ENCODE measurements at places on chromosomes 16 and 17.

- DNase-seq, result no peak
These were observed 3.6 kb downstream of the GPS1 start for GRCh38 chr17:82055023-82055964.

DNA sequence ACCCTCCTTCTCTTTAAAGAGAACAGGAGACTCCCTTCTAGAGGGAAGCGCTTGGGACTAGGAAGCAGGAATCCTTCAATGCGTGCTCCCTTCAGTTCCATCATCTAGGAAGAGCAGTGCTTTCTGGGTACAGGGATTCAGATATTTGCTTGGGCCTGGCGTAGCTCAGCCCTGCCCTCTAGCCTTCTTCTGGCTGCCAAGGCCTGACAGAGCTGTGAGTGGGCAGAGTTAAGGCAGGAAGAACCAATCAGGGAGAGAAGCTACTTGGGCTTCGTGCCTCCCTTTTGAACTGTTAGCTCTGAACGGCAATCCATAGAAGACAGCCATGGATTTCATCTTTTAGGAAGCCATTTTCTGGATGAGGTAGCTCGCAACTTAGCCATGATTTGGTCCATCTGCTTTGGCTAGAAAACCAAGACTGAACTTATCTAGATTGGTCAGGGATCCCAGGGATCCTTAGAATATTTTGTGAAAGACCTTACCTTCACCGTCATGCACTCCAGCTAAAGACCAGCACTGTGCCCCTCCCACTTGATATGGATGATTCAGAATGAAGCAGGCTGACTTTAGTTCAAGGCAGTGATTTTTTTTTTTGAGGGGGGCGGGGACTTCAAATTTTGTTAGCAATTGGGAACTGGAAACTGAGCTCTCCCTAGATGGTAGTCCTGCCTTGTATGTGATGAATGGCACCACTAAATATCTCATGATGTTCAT lies 2.5 kb upstream of the CORO6 start:
- DNase-seq, result no peak

- no peak for DNase-seq
These were observed 3.0 kb upstream of the WFIKKN2 start for GRCh38 chr17:50832267-50832863.

GRCh38 chr16:79571065-79571902 lies 29.3 kb downstream of the MAF start:
- DNase-seq, result no peak

GRCh38 chr16:19522760-19523159 lies 862 bp upstream of the GDE1 start:
- DNase-seq, result no peak

GRCh38 chr16:81601008-81601428 lies 156.4 kb downstream of the CMIP start:
- no peak for DNase-seq

DNA sequence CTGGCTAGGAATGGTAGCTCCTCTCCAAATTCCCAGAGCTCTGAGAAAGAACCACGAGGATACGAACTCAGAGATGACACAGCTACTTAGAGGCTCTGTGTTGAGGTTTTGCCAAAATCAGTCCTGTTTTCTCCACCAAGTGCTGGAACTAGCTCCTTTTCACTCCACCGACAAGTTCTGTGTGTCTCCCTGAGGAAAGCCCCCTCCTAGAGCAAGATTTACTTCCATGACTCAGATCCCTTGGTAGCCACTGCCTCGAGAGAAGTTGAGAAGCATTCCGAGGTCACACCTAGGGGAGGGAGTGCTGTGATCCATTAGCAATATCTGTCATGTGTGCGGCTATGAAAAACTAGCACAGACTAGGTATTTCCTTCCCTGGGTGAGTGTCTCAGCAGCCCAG lies 30.6 kb downstream of the IL21R start:
- no peak for DNase-seq

Measured in GM04504 (cell line).